Fibroblast of the aortic adventitia (primary cell): ENCODE measurements at places on chromosomes 11 and 22.

DNA sequence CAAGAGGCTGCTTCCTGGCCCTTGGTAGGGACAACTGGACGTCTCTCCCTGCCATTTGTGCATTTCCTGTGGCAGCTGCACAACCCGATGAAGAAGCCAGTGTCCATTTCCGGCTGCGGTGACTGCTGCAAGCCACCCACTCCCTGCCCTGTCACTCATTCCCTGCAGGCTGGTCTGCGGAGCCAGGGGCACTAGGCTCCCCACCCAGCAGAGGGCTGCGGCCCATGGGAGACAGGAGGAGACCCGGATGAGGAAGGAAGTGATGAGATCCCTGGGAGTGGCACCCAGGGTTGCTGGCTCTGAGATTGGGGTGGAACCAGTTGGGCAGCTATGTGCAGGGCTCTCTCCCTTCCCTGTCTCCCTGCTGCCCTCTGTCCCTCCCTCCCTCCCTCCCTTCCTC, 10.0 kb upstream of the MYRF start:
- no peak for DNase-seq

GRCh38 chr11:114366331-114367243, 33.7 kb downstream of the C11orf71 start:
- DNase-seq = peak; percentile 81

DNA sequence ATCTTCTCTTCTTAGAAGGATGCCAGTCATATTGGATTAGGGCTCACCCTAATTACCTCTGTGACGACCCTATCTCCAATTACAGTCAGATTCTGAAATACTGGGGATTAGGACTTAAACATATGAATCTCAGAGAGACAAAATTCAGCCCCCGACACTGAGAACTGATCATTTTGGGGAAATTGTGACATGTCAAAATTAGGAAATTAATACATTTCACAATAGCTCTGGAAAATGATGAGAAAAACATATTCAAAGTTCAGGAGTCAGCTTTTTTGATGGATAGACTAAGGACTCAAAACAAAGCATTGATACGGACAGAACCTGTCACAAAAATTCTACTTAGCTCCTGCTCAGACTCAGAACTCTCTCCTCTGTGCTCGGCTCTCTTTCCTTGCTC, 40.8 kb downstream of the COMMD9 start:
- no peak for DNase-seq

DNA sequence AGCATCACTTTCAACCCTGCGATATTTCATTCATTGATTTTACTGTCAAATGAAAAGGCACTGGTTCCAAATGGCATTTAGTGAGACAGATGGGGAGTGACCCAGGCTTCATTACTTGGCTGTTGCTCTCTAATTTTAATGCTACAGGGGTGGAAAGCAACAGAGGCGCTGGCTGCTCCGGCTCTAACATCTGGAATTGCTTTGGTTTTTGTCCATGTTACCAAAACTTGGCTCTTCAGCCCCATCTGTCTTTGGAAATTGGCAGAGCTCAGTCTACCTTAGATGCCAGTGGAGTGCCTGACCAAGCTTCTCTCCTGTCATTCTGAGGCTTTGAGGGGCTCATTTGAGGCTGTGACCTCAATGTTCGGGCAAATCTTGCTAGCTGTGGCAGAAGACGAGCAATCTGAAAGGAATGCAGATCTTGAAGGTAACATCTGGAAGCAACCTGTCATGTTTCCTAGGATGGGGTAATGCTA, 409.5 kb upstream of the SYN3 start:
- peak; percentile 42 for DNase-seq

DNA sequence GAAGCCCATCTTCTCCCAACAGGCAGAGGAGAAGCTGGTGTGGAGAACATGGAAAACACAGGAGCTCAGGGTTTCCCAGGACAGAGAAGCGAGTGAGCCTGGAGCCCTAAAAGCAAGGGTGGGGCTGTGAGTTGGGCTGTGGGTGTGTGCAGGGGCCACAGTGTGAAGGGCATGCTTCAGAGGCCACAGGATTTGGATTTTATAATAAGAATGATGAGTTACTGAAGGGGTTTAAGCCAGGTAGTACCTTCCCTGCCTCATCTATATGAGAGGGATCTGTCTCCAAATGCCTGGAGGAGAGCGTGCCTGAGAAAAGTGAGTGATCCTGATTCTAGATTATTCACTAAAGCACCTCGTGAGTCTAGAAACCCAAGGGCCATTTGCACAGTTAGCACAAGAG, 106.8 kb downstream of the VPREB1 start:
- no peak for DNase-seq

DNA sequence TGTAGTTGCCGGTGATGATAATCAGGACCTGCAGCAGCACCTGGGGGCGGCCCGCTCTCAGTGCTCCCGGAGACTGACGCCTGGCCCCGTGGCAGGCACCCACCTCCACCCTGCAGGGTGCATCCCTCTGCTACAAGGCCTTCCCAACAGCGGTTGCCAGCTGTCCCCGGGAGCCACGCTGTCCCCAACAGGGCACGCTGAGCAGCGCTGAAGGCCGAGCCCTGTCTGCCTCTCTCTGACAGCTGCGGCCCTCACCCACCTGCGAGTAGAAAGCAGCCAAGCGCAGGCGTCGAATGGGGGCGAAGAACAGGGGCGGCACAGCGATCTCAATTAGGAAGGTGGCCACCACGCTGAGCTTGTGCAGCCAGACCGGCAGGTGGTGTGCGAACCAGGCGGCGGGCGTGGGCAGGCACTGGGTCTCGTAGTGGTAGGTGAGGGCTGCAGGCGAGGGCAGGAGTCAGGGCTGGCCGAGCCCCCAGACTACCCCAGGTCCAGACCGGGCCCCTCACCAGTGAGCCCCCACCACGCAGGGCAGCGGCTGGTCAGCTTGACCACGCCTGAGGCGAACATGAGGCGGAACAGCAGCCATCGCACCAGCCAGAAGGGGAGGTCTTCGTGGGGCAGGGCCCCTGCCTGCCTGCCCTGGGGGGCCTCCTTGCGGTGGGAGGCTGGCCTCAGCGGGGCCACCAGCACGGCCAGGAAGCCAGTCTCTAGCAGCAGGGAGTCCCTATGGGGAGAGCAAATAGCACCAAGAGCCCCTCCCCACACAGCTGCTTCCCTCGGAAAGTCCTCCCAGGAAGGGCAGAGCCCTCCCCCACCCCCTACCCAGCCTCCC, 1.5 kb downstream of the LMF2 start:
- no peak for DNase-seq

GRCh38 chr22:47218671-47219070, 456.2 kb downstream of the TBC1D22A start:
- no peak for DNase-seq
